SK-N-MC (cell line): ENCODE measurements at places on chromosomes 13 and 19.

DNA sequence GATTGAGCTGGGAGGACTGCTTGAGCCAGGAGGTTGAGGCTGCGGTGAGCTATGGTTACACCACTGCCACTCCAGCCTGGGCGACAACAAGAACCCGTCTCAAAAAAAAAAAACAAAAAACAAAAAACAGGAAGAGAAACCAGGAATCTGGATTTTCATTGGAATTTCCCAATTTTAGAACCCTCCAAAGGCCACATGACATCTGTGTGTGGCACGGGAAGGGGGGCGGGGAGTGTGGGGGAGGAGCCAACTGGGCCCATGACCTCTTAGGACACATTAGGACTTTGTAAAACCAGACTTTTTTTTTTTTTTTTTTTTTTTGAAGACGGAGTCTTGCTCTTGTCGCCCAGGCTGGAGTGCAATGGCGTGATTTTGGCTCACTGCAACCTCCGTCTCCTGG is 21.2 kb upstream of the MYDGF start:
- no peak for DNase-seq

DNA sequence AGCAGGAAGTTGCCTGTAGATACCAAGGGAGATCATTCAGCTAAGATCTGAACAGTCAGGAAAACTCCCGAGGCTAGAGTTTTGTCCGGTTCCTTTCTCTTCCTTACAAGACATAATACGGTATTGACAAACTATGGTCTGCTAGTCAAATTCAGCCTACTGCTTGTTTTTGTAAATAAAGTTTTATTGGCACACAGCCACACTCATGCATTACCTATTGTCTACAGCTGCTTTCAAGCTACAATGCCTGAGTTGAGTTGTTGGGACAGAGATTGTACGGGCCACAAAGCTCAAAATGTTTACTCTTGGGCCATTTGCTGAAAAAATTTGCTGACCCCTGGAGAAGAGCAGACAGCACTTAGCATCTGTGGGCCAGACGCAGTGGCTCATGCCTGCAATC is 2.5 kb downstream of the SLC1A6 start:
- DNase-seq: no peak

DNA sequence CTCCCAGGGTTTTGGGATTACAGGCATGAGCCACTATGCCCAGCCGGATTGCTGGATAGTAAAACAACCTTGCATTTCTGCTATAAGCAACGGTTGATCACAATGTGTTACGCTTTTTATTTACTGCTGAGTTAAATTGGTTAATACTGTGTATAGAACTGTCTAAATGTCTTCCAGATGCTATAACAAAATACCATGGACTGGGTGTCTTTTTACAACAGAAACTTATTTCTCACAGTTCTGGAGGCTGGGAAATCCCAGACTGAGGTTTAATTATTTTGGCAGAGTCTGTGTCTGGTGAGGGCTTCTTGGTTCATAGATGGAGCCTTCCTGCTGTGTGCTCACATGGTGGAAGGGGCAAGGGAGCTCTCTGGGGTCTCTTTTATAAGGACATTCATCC is 65.5 kb downstream of the ING1 start:
- DNase-seq: peak; percentile 22

- no peak for DNase-seq
Observed at GRCh38 chr19:55389386-55390317, 3.9 kb downstream of the RPL28 start.

DNA sequence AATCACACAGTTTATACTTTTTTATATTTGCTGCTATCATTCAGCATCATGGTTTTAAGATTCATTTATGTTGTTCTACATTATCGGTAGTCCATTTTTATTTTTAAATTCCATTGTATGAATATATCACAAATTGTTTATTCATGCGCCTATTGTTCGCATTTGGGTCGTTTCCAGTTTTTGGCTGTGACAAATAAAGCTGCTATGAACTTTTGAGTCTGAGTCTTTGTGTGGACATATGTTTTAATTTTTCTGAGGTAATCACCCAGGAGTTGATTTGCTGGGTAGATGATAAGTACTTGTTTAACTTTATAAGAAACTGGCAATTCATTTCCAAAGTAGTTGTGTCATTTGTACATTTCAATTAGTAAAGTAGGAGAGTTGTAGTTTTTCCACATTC is 74.2 kb upstream of the CSNK1A1L start:
- no peak for DNase-seq

GRCh38 chr19:3366753-3367627 is 607 bp downstream of the NFIC start:
- DNase-seq: no peak

- DNase-seq: no peak
Observed at GRCh38 chr19:49923055-49924003, 5.7 kb upstream of the ATF5 start.

DNA sequence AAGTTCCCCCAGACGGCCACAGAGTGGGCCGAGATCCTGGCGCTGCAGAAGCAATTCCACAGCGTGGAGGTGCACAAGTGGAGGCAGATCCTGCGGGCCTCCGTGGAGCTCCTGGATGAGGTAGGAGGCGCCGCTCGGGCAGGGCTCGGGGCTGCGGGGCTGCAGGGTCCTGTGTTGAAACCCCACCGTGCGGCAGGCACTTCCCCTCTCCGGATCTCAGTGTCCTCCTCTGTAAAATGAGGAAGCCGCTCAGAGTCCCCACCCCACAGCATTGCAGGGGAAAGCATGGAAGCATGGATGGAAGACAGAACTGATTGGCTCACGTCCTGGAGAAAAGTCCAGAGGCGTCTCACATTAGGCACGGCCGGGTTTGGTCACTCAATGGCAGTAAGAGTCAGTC is 6.8 kb upstream of the SCN1B start:
- DNase-seq: no peak

DNA sequence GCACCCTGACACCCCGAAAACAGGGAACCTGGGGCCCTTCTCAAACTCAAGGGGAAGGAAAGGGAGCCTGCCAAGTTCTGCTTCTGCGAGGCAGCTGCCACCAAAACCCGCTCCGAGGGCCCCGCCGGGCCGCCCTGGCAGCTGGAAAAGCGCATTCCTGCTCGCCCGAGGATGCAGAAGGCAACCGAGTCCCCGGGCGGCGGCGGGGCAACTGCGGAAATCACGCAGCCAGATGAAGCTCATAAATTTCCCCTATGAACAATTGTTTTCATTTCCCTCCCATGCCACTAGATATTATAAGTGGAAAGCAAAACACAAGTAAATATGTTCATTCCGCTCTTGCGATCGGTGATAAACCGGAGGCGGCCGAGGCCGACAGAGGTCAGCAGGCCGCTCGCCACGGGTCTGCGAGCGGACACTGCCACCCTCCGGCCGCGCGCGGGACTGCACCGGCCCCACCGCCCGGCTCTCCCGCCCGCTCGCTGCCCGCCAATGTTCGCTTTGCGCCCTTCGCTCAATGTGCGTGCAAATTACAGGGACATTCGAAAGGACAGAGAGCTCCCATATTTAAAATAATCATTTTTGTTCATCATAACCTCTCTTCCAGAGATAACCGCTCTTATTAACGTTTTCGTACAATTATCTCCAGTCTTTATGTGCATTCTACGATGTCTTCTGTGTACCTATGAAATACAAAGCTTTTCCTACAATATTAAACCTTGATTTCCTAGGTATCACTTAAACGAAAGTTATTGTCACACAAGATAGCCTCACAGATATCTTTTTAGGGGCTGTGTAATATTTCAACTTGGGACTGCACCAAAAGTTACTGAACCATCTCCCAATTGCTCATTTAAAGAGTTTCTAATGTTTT is 120.8 kb upstream of the ZNF507 start:
- DNase-seq: no peak

DNA sequence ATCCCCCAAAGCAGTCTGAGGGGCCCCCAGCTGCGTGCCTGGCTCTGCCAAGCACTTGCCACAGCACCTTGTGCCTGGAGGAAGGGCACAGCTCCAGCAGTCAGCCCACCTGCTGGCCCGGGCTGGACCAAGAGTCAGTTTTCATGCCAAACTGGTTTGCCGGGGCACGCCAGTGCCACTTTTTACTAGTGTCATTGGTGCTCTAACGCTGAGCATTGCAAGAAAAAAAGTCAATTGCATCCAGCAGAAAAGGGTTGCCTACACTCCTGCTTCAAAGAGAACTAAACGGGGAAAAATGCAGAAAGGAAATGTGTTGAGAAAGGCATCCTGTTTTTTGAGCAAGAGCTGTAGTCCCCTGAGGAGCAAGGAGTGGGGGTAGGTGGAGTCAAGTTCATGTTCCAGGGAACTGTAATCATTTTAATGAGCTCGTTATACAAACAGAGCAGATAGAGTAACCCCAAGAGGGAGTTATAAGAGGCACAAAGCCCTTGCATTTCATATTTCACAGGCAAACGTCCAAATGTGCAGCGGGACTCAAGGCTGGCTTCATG is 68.4 kb downstream of the F2RL3 start:
- DNase-seq: peak; percentile 97

- no peak for DNase-seq
Observed at GRCh38 chr13:89568276-89568675, 1779.2 kb upstream of the MIR17HG start.

GRCh38 chr19:17401628-17402027 is 3.8 kb downstream of the BST2 start:
- DNase-seq: no peak

- DNase-seq: no peak
Observed at GRCh38 chr19:2591537-2592291, 110.8 kb downstream of the GNG7 start.

- no peak for DNase-seq
Observed at GRCh38 chr19:20269461-20269860, 102.4 kb downstream of the ZNF486 start.

DNA sequence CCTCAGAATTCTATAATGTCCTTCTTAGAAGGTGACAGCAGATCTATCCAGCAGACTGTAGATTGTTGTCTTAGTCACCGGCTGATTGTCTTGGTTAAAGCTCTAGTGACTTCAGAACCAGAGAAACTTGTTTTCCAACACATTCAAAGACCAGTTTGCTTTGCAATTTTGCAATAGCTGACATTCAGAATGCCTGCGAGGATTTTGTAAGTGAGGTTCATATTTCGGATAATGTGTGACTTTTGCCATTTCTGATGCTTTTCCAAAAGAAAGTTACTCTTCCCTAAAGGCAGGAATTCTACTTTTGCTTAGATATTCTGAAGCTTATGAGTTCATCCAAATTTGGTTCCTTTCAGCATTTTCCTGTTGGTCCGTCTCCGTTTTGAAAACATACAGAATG is 13.2 kb downstream of the SPINT2 start:
- no peak for DNase-seq

DNA sequence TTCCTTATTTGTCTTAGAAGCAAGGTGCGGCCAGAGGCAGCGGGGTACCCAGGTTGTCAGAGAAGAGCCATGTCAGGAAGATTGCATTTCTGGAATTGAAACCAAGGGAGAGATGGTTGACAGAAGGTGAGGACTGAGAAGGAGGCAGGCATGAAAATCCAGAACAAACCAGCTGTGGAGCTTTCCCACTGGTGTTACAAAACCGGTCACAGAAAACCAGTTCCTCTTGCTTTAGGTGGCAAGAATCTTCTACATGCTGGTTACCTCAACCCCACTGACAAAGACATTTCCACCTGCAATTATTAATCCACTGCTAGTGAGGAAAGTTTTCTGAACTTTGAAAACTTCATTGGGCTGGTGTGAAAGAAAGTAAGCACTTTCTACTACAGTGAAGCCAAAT is 64.0 kb upstream of the MED4 start:
- DNase-seq: no peak

GRCh38 chr13:45728759-45729158 is 26.6 kb downstream of the CBY2 start:
- DNase-seq: no peak

GRCh38 chr13:32829676-32830335 is 186.4 kb upstream of the KL start:
- DNase-seq: no peak

- DNase-seq: no peak
Observed at GRCh38 chr19:18249834-18250233, 23.6 kb upstream of the PDE4C start.

DNA sequence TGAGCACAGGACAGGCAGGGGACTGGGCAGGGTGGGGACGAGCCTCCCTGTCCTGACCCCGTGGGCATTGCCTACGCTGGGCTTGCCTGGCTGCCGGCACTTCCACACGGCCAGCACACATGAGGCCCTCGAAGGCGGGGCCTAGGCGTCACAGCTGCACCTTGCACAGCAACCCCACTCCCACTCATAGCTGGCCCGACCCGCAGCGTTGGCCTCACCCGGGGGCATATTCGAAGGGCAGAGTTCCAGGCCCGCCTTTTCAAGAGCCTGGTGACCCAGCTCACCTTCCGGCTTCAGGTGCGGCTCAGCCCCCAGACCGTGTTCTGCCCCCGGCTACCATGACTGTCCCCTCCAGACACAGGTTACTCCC is 16.9 kb upstream of the PROZ start:
- DNase-seq: no peak

DNA sequence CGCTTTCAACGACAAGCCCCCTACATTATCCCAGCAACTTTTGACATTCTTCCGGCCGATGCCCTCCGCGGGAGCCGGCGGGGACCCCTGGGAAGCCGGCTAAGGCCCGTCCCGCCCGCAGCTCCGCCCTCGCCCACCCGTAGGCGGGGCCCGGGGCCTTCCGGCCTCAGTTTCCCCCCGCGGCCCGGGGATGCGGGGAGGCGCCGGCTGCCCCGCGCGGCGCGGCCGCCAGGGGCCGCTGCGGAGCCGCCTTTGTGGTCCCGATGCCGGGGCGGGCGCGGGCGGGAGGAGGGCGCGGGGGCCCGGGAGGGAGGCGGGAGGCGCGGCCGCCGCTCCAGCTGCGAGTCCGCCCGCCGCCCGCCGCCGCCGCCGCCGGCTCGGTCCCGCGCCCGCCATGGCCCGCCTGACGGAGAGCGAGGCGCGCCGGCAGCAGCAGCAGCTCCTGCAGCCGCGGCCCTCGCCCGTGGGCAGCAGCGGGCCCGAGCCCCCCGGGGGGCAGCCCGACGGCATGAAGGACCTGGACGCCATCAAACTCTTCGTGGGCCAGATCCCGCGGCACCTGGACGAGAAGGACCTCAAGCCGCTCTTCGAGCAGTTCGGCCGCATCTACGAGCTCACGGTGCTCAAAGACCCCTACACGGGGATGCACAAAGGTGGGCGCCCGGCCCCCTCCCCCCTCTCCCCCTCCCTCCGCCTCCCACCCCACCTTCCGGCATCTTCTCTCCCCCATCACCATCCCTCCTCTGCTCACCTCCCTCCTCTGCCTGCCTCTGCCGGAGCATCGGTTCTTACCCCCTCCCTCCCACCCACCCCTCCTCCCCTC is at the start of gene CELF5:
Gene CELF5, plus strand, starts transcription at position 316 of the 823 bp plus-strand sequence. Its CDS starts 79 bp downstream, at position 395.
- no peak for DNase-seq

GRCh38 chr13:64817691-64818090 is 2412.4 kb downstream of the PCDH9 start:
- no peak for DNase-seq

GRCh38 chr13:51478418-51479198 is 25.8 kb upstream of the INTS6 start:
- no peak for DNase-seq

- peak; percentile 14 for DNase-seq
Observed at GRCh38 chr13:102846261-102847015, 606 bp downstream of the ERCC5 start.
